ENCODE measurements at places on chromosomes 5 and 9.

GRCh38 chr5:53323511-53323910, 156.9 kb upstream of the FST start:
- DNase-seq: no peak

GRCh38 chr5:10789726-10790125, 28.7 kb upstream of the DAP start:
- DNase-seq: no peak

DNA sequence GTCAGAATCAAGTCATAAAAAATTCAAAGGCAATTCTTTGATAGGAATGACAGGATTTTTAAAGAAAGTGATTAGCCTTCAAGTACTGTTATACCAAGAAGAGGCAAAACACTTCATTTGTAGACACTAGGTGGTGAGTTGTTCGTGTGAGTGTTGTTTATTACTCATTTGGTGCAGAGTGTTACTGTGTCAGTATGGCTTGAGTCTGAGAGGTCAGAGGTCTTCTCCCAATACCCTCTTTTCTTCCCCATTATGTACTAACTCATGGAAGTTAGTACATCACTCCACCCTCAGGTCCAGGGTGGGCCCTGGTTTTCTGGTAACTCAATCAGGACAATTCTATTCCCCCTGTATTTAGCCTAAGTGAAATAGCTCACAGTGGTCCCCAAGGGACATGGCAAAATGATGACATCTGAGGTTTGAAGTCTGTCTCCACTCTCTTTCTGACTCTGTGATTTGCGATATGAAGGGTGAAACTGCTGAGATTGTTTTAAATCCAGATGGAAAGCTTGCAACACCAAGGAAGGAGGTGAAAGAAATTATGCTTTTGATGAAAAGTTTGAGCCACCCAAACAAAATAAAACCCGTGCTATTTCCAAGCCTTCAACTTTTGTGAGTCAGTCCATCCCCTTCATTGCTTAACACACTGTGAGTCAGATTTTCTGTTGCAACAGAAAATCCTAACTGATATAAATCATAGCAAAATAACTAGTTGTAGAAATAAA, 56.8 kb downstream of the NUDT12 start:
- no peak for DNase-seq

- no peak for DNase-seq
Measured at GRCh38 chr5:141725891-141726290, 43.9 kb upstream of the ARAP3 start.

DNA sequence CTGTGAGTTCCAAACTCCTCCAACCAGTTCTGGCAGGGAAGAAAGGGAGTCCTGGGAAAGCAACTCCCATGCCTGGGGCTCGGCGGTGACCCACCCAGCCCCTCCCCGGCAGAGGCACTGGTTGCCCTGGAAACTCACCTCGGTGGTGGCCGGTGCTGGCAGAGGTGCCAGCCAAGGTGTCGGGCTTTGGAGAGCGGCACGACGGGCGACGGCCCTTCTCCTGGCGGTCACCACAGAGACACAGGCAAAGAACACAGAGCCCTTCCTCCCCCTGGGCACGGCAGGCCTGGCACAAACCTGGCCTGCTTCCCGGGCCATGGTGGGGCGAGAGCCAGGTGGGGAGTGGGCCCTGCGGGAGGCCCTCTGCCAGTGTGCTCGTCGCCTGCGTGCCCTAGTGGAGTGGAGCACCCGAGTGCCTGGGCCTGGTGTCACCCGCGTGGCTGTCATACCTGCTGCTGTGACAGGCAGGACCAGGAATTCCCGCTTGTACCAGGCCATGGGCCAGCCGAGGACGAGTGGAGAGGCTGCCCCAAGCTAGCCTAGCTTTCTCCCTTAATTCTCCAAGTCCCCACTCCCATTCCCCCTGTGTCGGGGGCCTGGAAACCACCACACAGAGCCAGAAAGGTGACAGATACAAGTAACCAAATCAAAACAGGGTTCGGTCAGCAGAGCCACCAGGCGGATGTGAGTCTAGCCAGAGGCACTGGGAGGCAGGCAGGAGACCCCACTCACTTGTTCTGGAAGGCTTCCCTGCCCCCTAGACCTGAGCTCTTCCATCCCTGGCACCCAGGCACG, 8.2 kb upstream of the RALGDS start:
- DNase-seq: no peak

DNA sequence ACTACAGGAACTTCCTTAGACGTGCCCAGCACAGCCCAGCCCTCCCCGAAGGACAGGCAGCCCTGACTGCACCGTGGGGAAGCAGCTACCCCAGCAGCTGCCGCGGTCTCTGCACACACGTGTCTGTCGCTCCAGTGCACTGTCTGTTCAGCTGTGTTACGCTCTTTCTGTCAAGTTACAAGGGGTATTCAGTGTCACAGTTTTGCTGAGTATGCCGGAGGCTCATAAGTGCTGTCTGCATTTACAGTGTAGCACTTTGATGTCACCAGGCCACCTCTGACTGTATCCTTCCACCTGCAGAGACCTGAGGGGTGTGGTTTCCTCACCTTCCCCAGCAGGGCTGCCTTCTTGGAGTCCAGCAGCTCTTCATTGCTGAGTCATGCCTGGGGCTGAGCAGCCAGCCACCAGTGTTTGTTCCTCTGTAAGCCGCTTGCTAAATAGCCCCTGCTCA, 126.8 kb downstream of the EHMT1 start:
- peak; percentile 38 for DNase-seq

- no peak for DNase-seq
Measured at GRCh38 chr9:92534674-92535073, 1.1 kb downstream of the ECM2 start.

GRCh38 chr5:141245250-141245717, at the start of gene PCDHB15:
Gene PCDHB15 (plus strand): TSS chr5:141245395. CDS start chr5:141245579, 184 bp downstream.
- DNase-seq: no peak

- no peak for DNase-seq
Measured at GRCh38 chr5:157459715-157460599, at the start of gene NIPAL4. Gene NIPAL4 (plus strand): TSS chr5:157460213. CDS start chr5:157460321, 108 bp downstream.

DNA sequence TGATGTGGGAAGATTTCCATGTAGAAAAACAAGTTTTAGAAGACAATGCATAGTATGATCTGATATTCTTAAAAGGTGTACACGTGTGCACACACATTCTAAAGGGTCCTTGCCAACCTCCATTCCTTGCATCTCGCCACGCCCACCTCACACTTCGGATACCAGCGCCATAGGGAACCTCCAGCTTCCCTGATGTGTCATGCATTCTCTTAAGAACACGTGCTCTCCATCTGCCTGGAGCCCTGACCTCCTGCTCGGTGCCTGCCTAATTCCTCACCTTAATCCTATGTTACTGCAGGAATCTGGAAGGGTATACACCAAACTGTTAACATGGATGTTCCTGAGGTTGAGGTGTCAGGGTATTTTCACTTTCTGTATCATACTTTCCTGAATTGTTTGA, 63.1 kb downstream of the PTCD2 start:
- DNase-seq: no peak

GRCh38 chr9:126720036-126720435, 84.8 kb upstream of the ZBTB43 start:
- no peak for DNase-seq

DNA sequence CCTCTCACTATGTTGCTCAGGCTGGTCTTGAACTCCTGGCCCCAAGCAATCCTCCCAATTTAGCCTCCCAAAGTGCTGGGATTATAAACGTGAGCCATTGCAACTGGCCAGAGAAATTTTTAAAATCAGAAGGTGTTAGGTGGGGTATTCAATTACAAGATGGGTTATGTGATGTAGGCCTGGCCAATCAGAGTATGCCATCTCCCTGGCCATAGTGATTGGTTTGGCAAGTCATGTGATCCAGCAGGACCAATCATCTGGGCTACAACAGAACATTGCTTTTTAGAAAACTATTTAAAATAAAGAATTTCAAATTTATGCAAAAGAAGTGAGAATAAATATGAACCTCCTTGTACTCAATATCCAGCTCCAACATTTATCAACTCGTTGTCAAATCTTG, 22.4 kb downstream of the NMRK1 start:
- no peak for DNase-seq

DNA sequence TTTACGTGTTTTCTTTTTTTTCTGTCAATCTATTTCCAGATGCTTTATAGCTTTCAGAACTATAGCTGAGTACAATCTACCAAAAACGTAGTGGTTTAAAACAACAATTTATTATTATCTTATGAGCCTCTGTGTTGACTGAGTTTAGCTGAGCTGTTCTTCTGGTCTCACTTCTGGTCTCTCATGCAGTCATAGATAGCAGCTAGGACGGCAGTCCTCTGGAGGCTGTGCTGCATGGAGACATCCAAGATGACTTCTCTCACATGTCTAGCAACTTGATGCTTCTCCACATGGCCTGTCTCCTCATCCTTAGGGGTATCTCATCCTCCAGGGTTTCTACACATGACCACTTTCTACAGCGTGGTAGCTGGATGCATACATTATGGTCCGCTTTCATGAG, 22.0 kb upstream of the RAD23B start:
- no peak for DNase-seq

DNA sequence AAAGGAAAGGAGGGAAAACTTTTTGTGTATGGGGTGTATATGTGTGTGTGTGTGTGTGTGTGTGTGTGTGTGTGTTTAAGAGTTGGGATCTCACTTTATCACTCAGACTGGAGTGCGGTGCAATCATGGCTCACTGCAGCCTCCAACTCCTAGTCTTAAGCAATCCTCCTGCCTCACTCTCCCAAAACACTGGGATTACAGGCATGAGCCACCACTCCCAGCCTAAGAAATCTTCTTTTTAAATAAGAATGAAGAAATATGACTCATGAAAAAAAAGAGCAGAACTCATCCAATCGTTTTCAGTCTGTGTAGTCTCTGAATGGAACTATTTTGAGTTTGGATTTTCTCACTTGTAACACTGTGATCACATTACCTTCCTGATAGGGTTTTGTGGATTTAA, 601.5 kb downstream of the ACTL7B start:
- no peak for DNase-seq

Measured in kidney epithelial cell (primary cell).